ENCODE measurements at places on chromosomes 1 and 21.

- peak; percentile 84 for DNase-seq
These were observed at the start of gene RCC2 for GRCh38 chr1:17439250-17440073. Gene RCC2, minus strand, starts transcription at chr1:17439677. Its CDS starts 1,163 bp downstream, at chr1:17438514.

- DNase-seq: no peak
These were observed 68.0 kb upstream of the ACTL8 start for GRCh38 chr1:17687145-17687544.

DNA sequence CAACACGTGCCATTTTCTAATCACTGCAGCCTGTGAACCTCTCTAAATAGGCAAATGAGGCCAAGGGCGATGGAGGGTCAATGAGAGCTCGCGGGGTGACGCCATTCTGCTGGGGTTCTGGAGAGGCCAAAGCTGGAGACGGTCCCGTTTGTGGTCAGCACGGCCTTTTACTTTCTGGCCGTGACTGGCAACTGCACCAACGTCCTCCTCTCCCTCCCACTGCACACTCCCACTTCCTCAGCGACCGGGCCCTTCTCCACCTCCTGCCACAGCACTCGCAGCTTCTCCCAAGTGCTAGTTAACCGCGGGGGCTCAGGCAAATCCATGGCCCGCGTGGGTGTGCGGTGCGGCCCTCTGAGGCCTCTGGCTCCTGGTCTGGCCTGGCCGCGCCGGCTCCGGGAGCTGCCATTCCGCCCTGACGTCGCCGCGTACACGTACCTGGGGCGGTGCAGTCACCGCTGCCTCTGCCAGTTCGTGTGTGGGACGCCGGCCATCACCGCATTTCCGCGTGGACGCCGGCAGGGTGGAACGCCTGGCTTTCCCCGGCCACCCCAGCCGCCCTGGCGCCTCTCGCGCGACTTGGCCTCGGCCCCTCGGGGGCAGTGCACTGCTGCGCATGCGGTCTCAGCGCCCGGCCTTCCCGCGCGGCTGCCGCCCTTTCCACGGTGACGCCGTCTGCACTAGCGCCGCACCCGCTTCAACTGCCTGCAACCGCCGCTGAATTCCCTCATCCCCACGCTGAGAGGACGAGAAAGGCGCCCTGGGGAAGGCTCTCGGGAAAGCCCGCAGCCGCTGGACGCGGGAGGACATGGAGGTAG, 18.2 kb downstream of the OR2C3 start:
- no peak for DNase-seq

- no peak for DNase-seq
These were observed 50.4 kb downstream of the CD34 start for GRCh38 chr1:207860531-207860930.

GRCh38 chr1:243842161-243842560, 7.9 kb downstream of the AKT3 start:
- DNase-seq: no peak

GRCh38 chr1:233037843-233038242, 87.4 kb downstream of the NTPCR start:
- DNase-seq: no peak

GRCh38 chr21:33856893-33857527, 58.6 kb downstream of the ATP5PO start:
- DNase-seq: no peak

DNA sequence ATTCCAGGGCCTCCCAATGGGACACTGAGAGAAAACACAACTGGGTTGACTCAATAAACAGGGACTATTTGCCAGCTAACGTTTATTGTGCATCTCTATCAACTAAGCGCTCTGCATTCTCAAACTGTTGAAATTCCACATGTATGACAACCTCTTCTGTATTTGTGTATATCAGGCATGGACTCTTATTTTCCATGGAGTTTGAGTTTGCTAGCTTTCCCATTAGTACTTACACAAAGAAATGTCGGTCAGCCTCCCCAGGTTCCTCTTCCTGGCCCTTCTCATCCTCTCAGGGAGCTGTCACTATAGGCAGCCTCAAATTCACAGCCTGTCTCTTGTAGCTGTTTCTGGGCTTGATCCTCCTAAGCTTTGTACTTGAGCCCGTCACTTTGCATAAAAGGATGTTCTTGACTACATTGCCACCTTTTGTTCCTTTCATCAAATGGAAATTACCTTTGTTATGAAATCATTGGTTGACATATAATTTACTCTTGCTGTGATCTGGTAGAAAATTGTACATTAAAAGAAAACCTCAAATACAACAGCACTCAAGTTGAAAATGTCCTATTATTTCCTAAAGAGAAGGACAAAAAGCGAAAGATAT, 60.0 kb upstream of the NTPCR start:
- no peak for DNase-seq

- DNase-seq: no peak
These were observed 2.9 kb downstream of the TATDN3 start for GRCh38 chr1:212794561-212795014.

DNA sequence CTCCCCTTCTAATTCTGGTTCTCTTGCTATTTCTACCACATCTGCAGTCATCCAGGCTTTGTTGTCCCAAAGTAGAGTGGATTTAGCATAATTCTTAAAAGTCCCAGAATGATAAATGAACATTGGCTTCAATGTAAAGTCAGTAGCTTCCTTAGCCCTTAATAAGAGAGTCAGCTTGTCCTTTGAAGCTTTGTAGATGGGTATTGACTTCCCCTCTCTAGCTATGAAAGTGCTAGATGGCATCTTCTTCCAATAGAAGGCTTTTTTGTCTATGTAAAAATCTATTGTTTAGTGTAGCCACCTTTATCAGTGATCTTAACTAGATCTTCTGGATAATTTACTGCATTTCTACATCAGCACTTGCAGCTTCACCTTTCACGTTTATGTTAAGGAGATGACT, 181.4 kb upstream of the B3GALT2 start:
- DNase-seq: no peak

DNA sequence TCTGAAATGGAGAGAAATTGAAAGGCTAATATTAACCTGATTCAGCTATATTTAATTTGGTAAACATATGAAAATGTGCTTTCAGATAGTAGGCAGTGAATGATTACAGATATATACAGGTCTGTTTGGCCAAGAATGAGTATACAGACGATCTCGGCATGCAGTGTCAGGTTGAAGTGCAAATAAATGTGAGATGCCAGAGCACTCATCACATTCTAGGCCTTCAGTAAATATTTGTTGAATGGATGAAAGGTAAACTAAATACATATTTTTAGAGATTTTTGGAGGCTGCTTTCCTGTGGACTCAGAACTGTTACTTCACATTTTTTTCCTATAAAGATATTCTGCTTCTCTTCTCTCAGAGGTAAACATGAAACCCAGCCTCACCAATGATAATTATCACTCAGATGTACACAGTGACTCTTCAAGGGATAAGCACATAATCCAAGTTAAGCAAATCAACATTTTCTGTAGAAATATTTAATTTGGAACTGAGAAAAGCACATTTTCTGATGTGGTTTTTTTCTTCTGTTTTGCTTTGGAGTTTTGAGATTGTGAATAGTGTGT, 702.9 kb downstream of the BRINP3 start:
- DNase-seq: no peak

GRCh38 chr1:214004014-214004413, 16.2 kb downstream of the PROX1 start:
- no peak for DNase-seq

- DNase-seq: no peak
These were observed 3.0 kb downstream of the BRDT start for GRCh38 chr1:91952187-91952586.

GRCh38 chr1:202221911-202222909, 28.6 kb downstream of the LGR6 start:
- no peak for DNase-seq

GRCh38 chr1:160522622-160523345, at the start of gene SLAMF6:
Gene SLAMF6, minus strand, starts transcription at chr1:160523255. Its CDS starts 63 bp downstream, at chr1:160523192.
- DNase-seq: no peak

- DNase-seq: no peak
These were observed 300.3 kb downstream of the DSCAM start for GRCh38 chr21:40546647-40547046.

GRCh38 chr1:205632669-205633169, 908 bp upstream of the ELK4 start:
- peak; percentile 34 for DNase-seq

GRCh38 chr1:91836331-91837040, 49.5 kb downstream of the TGFBR3 start:
- peak; percentile 33 for DNase-seq

DNA sequence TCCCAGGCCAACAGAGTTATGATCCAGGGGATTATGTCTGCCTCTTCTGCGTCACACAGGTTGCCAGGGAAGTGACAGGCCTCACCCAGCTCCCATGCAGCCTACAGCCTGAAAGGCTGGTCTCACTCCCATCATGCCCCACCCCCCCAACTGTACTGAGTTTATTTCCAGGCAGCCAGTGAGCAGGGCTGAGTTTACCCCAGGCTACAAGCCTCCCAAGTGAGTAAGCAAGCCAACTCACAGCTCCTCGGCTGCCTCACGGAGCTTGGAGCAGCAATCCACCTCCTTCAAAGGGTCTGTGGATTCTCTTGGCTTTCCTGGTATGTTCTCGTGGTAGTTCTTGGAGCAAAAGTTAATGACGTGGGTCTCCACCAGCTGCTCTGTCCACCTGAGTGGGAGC, 1147.6 kb upstream of the ADGRL4 start:
- no peak for DNase-seq

DNA sequence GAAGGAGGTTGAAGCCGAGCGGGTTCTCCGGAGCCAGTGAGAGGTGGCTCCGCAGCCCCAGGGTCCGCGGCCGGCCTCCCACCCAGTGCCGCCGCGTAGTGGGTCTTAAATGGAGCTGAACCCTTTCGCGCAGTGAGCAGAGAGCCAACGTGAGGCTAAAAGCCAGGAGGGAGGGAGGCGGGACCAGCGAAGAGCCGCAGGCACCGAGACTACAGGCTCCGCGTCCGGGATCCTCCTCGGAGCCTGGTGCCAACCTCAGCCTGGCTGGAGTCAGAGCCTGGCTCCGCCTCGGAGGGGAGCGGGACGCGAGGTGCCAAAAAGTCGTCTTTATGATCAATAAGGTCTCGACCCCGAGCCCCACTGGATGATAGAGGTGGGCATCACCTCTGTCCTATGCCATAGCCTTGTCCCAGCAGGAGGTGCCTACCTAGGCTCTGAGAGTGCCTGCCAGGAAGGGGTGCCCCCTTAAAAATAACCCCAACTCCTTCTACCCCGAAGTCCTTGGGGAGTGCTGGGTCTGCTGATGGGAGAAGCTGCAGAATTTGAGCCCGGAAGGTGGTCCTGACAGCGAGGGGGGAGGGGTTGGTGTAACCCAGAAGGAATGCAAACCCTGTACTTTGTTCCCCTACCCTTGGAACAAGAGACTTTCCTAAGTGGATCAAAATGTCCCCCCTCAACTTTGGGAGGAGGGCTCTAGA, 1.6 kb downstream of the IGSF21 start:
- DNase-seq: no peak

- DNase-seq: peak; percentile 16
These were observed 3.2 kb downstream of the SLC2A1 start for GRCh38 chr1:42955311-42956063.

GRCh38 chr1:25747046-25747719, 52.8 kb upstream of the SELENON start:
- no peak for DNase-seq

- DNase-seq: no peak
These were observed 577.0 kb downstream of the LMO4 start for GRCh38 chr1:87905651-87906050.

DNA sequence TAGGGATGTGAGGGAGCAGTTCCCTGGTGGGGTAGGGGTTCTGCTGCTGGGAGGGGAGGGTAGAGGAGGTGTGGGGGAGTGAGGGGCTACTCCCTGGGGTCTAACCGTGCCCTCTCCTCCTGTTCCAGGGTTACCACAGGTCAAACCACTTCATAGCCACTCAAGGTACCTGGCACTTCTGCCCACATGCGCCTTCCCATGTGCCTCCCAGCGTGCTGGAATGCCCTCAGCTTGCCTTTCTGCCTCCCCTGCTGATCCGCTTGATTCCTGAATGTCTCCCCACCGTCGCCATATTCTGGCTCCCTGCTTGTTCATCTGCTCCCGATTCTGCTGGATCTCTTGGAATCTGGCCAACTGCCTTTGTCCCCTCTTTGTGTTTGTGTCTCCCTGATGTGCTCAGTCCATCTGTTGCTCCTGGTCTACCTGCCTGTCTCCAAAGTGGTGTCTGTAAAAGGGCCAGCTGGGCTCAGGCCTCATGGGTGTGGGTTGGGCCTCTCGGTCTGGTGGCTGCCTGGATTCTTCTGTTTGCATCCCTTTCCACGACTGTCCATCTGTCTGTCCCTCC, 74.4 kb downstream of the PTPRU start:
- no peak for DNase-seq

GRCh38 chr1:41009466-41009865, 12.1 kb downstream of the SLFNL1 start:
- peak; percentile 33 for DNase-seq

- no peak for DNase-seq
These were observed 239.1 kb downstream of the OMA1 start for GRCh38 chr1:58307431-58307830.

- no peak for DNase-seq
These were observed 16.1 kb upstream of the ATP1B1 start for GRCh38 chr1:169090308-169090899.

DNA sequence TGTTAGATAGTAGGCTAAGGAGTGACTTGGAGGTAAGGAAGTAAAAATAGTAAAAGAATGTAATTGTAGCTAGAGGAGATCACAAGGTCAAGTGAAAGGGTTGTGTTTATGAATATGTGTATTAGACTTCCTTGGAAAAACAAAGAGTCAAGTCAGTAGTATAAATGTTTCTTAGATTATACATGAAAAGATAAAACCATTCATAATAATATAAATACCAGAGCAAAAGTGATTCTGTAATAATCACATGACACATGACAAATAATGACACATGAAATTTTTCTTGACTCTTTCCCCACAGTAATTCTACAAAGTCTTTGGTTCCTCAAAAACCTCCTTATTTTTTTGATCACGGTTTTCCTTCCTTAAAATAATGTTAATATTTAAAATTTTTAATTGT, 56.4 kb downstream of the IVNS1ABP start:
- DNase-seq: no peak

GRCh38 chr1:222893255-222893654, 78.4 kb downstream of the DISP1 start:
- peak; percentile 30 for DNase-seq

DNA sequence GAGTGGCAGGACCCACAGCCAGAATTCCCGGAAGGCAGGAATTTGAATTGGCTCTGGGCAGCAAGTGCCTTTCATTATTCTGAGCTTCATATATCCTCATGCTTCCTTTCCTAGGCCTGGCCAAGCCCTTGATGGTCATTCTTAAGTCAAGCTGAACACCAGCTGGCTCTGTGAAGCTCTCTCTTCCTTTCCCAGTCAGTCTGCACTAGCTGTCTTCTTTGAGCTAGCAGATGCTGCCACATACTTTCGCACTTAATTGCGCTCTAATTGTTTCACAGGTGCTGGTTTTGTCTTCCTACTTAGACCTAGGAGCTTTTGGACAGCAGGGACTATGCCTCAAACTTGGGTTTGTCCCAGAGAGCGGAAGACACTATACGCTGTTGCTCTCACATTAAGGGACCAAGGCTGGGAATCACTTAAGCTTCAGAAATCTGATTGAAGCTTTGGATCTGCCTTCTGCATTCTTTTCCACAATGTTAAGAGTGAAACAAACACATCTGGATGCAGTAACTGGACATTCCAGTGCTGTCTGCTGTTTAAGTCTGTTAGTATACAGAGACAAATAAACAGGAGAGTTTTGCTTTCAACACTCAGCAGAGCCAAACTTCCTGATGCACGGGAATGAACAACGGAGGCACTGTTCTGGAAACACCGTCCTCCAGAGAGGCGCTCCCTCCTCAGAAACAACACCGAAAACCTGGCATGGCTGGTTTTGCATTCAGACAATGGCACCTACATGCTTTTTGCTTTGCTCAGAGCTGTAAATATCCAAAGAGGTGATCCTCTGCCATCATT, 2.2 kb downstream of the TLR5 start:
- DNase-seq: peak; percentile 17
